ENCODE measurements at places on chromosomes 6 and 20. TPM values are rescaled to one million over a fixed set of nuclear protein-coding genes. Genes with fewer than 3 reads are reported as not detected.

The SLC35B2 gene
- total RNA-seq = 54.6 TPM

The KCNK16 gene
- not detected for total RNA-seq

The SLC22A3 gene
- total RNA-seq = not detected

The PNPLA1 gene
- total RNA-seq = not detected

The TNXB gene
- total RNA-seq = 0.90 TPM

The PNLDC1 gene
- not detected for total RNA-seq

The BEND6 gene
- under 0.01 TPM for total RNA-seq

The SNX21 gene
- 11.7 TPM for total RNA-seq

The PDE7B gene
- total RNA-seq = 6.5 TPM

The DLL1 gene
- 2.6 TPM for total RNA-seq

The ADGRB3 gene
- total RNA-seq = not detected

The IL20RA gene
- total RNA-seq = 1.1 TPM

The MUC21 gene
- total RNA-seq = not detected

The SAPCD1 gene
- 2.0 TPM for total RNA-seq

The COL19A1 gene
- total RNA-seq = under 0.01 TPM

The DEF6 gene
- 0.51 TPM for total RNA-seq

The UCKL1 gene
- 26.6 TPM for total RNA-seq

The PAQR8 gene
- total RNA-seq = 15.6 TPM

The PCK1 gene
- total RNA-seq = not detected

The EPHA7 gene
- total RNA-seq = under 0.01 TPM

The MROH8 gene
- total RNA-seq = 1.6 TPM

All from dermis microvascular lymphatic vessel endothelial cell (primary cell).